ENCODE measurements at places on chromosomes 7 and 10.

GRCh38 chr10:42868530-42868929 is 85.9 kb downstream of the BMS1 start:
- no peak for DNase-seq

DNA sequence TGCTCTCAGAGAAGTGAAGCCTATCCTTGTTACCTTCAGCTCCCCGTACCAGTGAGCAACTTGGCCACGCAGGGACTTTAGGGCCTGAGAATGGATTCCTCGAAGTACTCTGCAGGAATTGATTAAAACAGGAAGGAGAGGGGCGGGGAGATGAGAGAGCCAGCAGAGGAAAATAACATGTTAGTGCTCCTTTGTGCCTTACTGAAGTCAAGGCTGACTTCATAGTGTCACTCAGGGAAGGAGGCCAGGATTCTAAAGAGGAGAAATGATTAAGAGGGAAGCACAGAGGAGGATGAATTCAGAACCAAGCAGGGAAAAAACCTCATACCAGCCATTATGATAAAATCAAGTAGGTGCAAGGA is 195.6 kb upstream of the RHOBTB1 start:
- DNase-seq, result no peak

- DNase-seq, result no peak
Observed at GRCh38 chr10:121490871-121491519, 107.2 kb downstream of the FGFR2 start.

DNA sequence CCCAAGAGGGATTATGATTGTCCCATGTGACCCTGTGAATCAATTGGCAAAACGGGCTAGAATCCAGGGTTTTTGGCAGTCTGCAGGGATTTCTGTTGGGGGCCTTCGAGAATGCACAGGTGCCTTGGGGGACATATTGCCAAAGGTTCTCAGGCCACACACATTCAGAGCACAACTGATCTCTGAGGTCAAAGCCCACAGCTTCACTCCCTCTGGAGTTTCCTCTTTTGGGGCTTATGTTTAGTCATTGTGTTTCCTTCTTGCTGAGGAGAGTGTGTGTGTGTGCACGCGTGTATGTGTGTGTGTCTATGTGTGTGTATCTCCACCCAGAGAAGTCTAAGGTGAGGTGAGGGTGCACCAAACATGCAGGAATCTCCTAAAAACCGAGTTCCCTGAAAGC is 8.8 kb downstream of the PPIF start:
- DNase-seq, result no peak

DNA sequence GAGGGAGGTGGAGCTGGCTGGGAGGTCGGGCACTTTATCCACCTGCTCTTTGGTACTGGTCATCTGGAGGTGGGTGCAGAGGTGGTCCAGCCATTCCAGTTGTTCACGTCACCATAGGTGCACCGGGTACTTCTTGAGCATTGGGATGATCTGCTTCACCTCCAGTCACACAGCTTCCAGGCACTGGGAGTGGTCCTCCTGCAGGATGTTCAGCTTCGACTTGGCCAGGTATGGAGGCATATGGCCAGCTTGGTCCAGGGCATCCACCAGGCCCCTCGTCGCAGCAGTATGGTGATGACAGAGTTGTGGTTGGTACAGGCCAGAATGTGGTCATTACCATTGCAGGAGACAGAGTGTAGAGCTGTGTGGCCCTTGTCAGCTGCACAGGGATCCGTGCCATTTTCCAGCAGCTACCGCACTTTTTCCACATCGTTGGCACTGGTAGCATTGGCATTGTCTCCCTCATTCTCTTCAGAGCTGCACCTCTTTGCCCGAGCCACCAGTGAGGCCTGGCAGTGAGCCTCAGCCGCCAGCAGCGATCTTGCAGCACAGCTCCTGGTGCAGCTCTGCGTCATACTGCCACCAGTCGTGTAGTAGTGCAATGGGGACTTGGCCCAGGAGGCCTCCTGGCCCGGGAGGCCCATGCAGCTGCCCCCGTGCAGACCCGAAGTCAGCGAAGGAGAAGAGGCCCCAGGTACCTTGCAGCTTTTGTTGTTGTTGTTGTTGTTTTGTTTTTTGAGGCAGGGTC is 150.9 kb downstream of the ZNF22 start:
- no peak for DNase-seq

DNA sequence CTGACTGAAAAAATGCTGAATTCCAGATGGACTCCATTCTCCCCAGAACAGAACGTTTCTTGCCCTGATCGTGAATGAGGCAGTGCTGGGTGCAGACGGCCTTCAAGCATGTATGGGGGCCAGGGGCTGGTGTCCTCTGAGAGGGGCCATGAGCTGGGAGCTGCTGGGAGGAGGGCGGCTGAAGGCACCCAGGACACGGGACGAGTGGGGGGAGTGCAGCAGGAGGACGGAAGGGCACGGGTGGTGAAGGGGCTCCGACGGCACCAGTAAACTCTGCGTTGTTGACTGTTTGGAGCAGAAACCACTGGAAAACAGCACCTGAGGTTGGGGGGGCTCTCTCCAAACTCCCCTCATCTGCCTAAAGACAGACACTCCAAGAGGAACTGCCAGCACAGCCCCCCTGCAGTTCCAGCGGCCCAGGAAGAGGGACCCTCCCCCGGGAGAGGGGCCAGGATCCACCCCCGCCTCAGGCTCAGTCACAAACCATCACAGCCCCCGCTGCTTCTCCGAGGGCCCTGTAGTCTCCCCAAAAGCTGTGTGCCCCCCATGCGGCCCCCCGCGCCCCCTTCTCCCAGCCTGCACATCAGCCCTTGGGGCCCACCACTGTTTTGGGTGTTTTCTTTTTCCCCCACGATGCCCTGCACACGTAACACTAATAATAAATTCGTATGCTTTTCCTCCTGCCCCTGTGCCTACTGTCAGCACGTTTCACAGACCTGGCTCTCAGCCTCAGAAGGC is 55.5 kb downstream of the DPYSL4 start:
- no peak for DNase-seq

GRCh38 chr7:94658826-94659225 is 2.9 kb upstream of the SGCE start:
- no peak for DNase-seq

GRCh38 chr10:122291739-122292138 is 20.6 kb downstream of the BTBD16 start:
- no peak for DNase-seq

DNA sequence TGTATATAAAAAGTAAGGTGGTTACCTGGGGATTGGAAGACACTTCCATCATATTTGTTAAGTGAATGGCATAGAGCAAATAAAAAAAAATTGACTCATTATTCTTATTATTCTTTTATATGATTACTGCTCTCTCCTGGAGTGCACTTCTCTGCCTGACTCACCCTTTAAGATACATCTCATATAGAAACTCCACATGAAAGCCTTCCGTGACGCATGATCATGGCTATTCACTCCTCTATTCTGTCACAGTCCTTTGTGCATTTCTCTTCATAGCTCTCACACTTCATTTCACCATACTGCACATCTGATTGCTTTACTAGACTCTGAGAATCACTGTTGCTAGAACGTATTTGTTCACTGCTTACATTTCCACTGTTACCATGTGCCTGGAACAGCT is 597.3 kb downstream of the CNTNAP2 start:
- DNase-seq, result no peak

GRCh38 chr10:97332591-97333350 is 1.8 kb downstream of the FRAT2 start:
- DNase-seq, result no peak

- DNase-seq, result no peak
Observed at GRCh38 chr7:55484241-55484640, 88.1 kb downstream of the VOPP1 start.

- DNase-seq, result no peak
Observed at GRCh38 chr7:5495581-5496375, 72.1 kb upstream of the TNRC18 start.

GRCh38 chr7:120838281-120838682 is 19.7 kb downstream of the TSPAN12 start:
- no peak for DNase-seq

- DNase-seq, result no peak
Observed at GRCh38 chr7:27199849-27200760, at the start of gene HOXA13. Gene HOXA13, minus strand, starts transcription at chr7:27200091. Its CDS starts 14 bp downstream, at chr7:27200077.

DNA sequence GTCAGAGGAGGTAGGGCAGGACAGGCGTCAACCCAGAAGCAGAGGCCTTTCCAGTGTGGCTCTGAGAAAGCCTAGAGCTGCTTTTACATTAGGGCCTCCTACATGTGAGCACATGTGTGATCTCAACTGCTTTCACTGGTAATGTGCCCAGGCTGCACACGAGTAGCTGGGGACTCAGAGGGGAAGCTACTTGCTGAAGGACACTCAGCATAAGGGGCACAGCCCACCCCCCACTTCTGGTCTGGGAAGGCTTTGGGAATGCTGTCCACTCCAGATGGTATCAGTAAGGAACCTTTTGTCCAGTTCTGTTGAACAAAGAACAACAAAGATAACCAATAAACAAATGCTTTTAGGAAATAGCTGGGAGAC is 18.9 kb downstream of the PRF1 start:
- no peak for DNase-seq

Data from urinary bladder (tissue), 4 donors.